ENCODE measurements at places on chromosomes 6 and 20.

GRCh38 chr6:45921691-45922281 lies 93.9 kb downstream of the CLIC5 start:
- no peak for DNase-seq

DNA sequence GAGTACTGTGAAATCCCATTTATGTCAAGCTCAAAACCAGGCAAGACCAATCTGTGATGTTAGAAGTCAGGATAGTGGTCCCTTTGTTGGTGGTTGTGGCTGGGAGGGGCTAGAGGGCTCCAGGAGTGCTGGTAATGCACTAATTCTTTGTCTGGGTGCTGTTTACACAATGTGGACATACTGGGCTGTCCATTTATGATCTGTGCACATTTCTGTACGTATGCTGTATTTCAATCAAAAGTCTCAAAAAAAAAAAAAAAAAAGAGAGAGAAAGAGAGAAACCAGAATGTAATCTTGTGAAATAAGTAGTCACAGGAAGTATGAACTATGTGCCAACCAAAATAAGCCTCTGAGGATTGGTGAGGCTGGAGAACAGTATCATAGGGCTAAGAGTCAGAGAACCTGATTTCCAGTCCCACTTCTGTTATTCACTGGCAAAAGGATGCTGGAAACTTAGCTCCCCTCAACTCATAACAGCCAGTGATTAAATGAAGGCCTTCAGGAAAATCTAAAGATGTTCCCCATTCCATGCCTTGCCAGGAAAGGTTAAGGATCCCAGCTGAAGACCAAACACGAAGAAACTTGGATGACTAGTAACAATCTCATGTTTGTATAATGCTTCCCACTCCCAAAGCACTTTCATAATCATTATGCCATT lies 19.6 kb upstream of the TRAM2 start:
- no peak for DNase-seq

GRCh38 chr6:73798592-73798991 lies 102.6 kb downstream of the CD109 start:
- no peak for DNase-seq

GRCh38 chr6:23870496-23870895 lies 255.5 kb upstream of the NRSN1 start:
- no peak for DNase-seq

DNA sequence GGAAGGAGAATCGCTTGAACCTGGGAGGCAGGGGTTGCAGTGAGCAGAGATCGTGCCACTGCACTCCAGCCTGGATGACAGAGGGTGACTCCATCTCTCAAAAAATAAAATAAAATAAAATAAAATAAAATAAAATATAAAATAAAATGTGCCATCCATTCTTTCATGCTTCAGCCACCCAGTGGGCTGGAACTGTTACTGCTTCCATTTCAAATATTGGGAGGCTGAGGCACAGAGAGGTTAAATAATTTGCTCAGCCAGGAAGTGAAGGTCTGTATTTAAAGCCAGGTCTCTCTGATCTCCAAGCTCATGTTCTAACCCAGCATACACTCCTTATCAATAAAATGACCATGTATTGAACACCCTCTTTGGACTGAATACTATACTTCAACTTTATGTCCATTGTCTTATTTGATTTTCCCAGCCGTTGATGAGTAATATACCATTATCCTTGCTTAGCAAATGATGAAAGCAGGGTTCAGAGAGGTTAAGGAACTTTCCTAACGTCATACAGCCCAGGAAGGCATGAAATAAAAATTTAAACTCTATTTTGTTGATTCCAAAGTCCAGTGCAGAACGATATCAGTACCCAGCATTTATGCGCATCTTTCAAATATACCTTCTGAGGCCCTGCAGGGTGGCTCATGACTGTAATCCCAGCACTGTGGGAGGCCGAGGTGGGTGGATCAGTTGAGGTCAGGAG lies 25.8 kb upstream of the SLC9A8 start:
- DNase-seq = no peak

DNA sequence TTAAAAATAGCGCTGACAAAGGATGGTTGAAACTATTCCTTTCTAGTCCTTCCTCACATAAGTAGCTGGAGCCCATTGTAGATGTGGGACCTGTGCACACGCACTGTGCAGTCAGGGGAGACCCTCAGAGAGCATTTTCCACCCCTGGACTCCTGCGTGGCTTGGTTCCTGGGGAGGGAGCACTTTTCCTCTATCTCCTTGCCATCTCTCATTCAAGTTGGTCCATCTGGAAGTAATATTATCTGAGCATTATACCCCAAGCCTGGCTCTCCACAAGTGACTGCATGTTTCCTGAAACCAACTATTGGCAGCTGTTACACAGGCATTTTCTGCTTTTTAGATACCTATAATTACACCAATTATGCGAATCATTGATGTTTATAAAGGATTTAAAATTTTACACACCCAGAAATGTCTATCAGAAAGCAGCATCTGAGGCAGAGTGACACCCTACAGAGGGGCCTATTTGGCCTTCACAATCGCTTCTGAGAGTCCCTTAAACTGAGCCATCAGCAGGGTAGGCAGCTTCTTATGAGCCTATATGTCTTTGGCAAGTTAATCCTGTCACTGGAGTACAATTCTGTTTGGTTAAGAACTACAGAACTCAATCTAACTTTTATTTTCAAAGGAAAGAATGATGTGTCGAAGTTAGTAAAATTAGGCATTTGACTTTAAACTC lies 18.7 kb downstream of the SOX4 start:
- DNase-seq = no peak

DNA sequence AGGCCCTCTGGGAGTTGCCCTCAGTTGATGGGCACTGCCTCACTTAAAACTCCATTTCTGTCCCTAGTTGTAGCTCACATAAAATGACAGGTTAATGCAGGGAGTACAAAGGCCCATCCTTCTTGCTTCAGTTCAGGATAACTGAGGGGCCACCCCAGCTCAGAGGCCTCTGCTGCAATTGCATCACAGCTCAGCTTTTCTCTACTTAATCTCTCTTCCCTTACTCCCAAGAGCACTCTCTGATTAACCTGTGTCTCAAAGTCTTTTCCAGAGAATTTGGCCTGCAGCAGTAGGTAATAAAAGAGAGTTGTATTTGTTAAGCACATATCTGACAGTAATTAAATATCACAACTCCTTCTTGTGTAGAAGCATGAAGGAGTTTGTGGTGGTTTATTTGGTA lies 40.9 kb upstream of the FLRT3 start:
- DNase-seq = no peak

- DNase-seq = no peak
These were observed 30.4 kb downstream of the FYN start for GRCh38 chr6:111842891-111843290.

GRCh38 chr6:138432063-138432356 lies 28.0 kb downstream of the HEBP2 start:
- DNase-seq = no peak

All from CD4-positive, alpha-beta T cell treated with Interleukin-10 for 1 hour (primary cell).